Keratinocyte (primary cell): ENCODE measurements at places on chromosomes 3 and 15.

GRCh38 chr15:37009288-37009687 is 91.1 kb downstream of the MEIS2 start:
- no peak for DNase-seq
- H3K36me3 ChIP-seq = no peaks in the 10 kb centered on the region

GRCh38 chr15:38454696-38455090 is 766 bp downstream of the FAM98B start:
- H3K27ac ChIP-seq = peak overlapping the region; percentile 94
- peaks cover 8% of the 10 kb centered on the region for H3K36me3 ChIP-seq
- H3K4me1 ChIP-seq = peaks cover 5% of the 10 kb centered on the region
- H3K4me3 ChIP-seq = peak overlapping the region; percentile 96
- H3K27me3 ChIP-seq = no peaks in the 10 kb centered on the region
- DNase-seq = no peak

DNA sequence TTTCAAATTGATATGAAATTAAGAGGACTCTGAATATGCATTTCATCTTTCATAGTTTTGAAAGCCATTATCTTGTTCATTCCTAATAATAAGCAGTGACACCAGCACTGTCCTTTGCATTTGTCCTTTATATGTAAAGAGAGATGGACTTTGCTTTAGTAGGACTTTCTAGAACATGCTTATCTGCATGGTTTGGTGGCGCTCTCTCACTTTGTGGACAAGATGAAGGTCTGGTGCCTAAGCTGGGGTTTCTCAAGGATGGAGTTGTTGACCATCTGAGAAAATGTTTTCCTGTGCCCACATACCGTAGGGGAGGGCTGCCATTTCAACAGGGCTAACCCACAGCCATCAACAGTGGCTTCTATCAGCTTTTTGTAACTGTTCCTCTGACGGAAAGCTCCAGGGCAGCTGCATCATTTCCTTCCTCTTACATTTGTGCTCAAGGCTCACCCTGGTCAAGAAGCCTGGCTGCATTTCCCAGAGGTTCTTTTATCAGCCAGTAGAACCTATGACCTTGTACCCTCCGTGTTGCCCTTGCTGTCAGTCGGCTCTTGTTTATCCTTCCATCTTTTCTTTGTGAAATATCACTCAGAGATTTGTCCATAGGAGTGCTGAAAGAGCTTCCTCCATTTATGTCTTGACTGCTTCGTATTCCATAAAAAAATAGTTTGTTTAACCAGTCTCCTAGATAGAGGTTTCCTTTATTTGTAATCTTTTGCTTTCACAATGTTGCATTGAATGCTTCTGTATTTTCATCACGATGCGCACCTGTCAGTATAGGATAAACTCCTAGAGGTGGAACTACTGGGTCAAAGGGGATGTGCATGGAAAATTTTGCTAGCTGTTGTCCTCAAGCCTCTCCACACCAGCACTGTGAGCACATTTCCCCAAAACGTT is 44.6 kb downstream of the ABHD2 start:
- H3K4me3 ChIP-seq = no peak overlapping the region
- no peak for DNase-seq
- H3K27me3 ChIP-seq = no peaks in the 10 kb centered on the region
- no peak overlapping the region for H3K27ac ChIP-seq
- H3K36me3 ChIP-seq = peaks cover 2% of the 10 kb centered on the region
- peaks cover 18% of the 10 kb centered on the region for H3K4me1 ChIP-seq

- H3K27ac ChIP-seq = no peak overlapping the region
- H3K4me3 ChIP-seq = no peak overlapping the region
- H3K36me3 ChIP-seq = no peaks in the 10 kb centered on the region
- no peak for DNase-seq
These were observed 58.5 kb upstream of the PPARG start for GRCh38 chr3:12230406-12230805.

GRCh38 chr3:53269888-53270880 is 14.4 kb upstream of the TKT start:
- H3K27me3 ChIP-seq = no peaks in the 10 kb centered on the region
- no peak overlapping the region for H3K4me3 ChIP-seq
- peak; percentile 99 for DNase-seq
- H3K36me3 ChIP-seq = no peaks in the 10 kb centered on the region

- H3K27me3 ChIP-seq = no peaks in the 10 kb centered on the region
- no peak overlapping the region for H3K27ac ChIP-seq
- H3K4me1 ChIP-seq = no peaks in the 10 kb centered on the region
- DNase-seq = no peak
- H3K4me3 ChIP-seq = no peak overlapping the region
These were observed 243.2 kb downstream of the MBNL1 start for GRCh38 chr3:152511904-152512303.

DNA sequence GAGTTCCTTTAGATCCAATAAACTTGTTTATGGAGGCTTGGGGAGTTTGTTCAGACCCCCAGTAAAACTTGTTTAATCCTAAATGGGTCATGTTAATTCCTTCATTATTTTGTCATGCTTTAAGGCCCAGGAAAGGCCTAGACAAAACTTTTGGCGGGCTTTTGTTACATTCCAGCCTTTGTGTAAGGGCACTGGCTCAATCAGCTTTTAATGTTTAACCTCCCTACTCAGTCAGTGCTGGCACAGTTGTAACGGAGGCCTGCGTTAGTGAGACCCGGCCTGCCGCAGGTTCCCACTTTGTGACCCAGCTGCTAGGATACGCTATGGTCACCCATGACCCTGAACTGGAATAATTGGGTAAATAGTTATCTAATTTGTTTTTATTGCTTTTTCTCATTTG is 59.2 kb downstream of the OXSM start:
- no peak overlapping the region for H3K27ac ChIP-seq
- peaks cover 5% of the 10 kb centered on the region for H3K4me1 ChIP-seq
- H3K4me3 ChIP-seq = no peak overlapping the region
- H3K36me3 ChIP-seq = no peaks in the 10 kb centered on the region

DNA sequence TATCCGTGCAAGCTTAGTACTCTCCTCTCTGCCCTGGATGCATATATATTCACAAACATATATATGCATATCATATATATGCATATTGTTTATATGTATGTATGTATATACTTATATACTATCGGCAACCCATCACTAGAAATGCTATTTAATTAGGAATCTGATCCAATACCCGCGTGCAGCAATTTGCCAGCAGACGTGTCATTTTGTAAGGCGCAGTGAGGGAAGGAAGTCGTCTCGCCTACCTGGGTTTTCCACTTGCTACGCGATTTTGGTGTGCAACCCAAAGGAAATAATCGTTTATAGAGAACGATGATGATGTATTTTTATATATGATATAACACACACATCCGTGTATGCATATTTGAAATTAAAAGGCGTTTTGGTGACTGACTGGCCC is 5.6 kb upstream of the FEZF2 start:
- no peaks in the 10 kb centered on the region for H3K36me3 ChIP-seq
- no peak for DNase-seq
- peaks cover 74% of the 10 kb centered on the region for H3K27me3 ChIP-seq
- no peak overlapping the region for H3K4me3 ChIP-seq
- H3K4me1 ChIP-seq = no peaks in the 10 kb centered on the region

- H3K4me1 ChIP-seq = no peaks in the 10 kb centered on the region
- H3K27me3 ChIP-seq = no peaks in the 10 kb centered on the region
- no peak overlapping the region for H3K4me3 ChIP-seq
- DNase-seq = no peak
- H3K27ac ChIP-seq = no peak overlapping the region
These were observed 36.3 kb upstream of the FAM107A start for GRCh38 chr3:58613236-58614132.

- H3K27me3 ChIP-seq = no peaks in the 10 kb centered on the region
- no peak overlapping the region for H3K27ac ChIP-seq
- no peaks in the 10 kb centered on the region for H3K36me3 ChIP-seq
- no peak for DNase-seq
- H3K4me3 ChIP-seq = no peak overlapping the region
- no peaks in the 10 kb centered on the region for H3K4me1 ChIP-seq
These were observed 65.6 kb downstream of the WDR72 start for GRCh38 chr15:53693729-53694475.

DNA sequence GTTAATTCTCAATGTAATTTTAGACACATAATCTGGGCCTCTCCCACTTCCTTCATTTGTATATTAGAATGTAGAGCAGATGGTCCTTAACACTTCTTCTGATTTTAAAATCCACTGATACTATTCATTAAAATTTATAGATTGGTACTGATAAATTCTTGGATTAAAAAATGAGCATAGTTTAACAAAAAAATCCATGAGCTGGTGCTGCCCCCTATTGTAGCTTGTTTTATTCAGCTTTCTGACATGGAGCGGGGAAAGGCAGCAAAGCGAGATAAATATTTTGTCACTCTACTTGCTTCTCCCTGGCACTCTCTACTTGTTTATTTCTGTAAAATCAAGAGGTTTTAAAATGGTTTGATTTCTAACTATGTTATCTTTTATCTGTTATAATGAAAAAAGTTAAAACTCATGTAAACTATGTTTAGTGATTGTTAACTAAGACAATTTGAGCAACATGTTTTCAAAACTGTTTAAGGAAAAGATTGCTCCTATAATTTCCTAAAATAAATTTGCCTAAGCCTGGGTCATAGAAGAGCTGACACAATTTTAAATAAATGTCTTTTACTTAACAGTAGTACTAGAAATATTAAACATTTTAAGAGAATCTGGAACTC is 26.5 kb upstream of the PLOD2 start:
- no peak overlapping the region for H3K4me3 ChIP-seq
- no peak for DNase-seq
- no peaks in the 10 kb centered on the region for H3K36me3 ChIP-seq
- peaks cover 8% of the 10 kb centered on the region for H3K4me1 ChIP-seq
- H3K27ac ChIP-seq = no peak overlapping the region

- DNase-seq = no peak
- H3K4me1 ChIP-seq = no peaks in the 10 kb centered on the region
- no peak overlapping the region for H3K4me3 ChIP-seq
- H3K36me3 ChIP-seq = no peaks in the 10 kb centered on the region
These were observed 313.2 kb downstream of the AGBL1 start for GRCh38 chr15:86392874-86393273.

GRCh38 chr15:64288577-64288976 is 67.4 kb downstream of the CSNK1G1 start:
- no peaks in the 10 kb centered on the region for H3K27me3 ChIP-seq
- no peaks in the 10 kb centered on the region for H3K4me1 ChIP-seq
- no peak overlapping the region for H3K27ac ChIP-seq
- no peak for DNase-seq
- peaks cover 3% of the 10 kb centered on the region for H3K36me3 ChIP-seq
- H3K4me3 ChIP-seq = no peak overlapping the region

DNA sequence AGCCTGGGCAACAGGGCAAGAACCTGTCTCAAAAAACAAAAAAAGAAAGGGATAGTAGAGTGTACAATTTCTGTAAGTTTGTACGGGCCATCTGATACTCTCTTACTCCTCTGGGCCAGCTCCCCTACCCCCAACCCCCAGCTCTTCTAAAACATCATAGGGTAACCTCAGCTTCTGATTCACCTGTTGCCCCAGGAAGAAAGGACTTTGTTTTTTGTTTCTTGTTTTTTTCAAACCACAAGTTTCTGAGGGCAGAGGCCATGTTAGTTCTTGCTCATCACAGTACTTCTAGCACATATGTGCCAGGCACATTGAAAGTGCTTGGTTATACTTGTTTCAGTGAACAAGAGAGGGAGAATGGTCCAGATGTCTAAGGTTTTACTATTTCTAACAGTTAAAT is 20.2 kb downstream of the ATOSA start:
- peaks cover 16% of the 10 kb centered on the region for H3K4me1 ChIP-seq
- H3K36me3 ChIP-seq = peaks cover 3% of the 10 kb centered on the region
- H3K27ac ChIP-seq = no peak overlapping the region
- H3K4me3 ChIP-seq = no peak overlapping the region
- H3K27me3 ChIP-seq = no peaks in the 10 kb centered on the region

GRCh38 chr3:46545818-46546630 is 20.1 kb downstream of the LRRC2 start:
- no peaks in the 10 kb centered on the region for H3K36me3 ChIP-seq
- H3K27me3 ChIP-seq = no peaks in the 10 kb centered on the region
- H3K27ac ChIP-seq = no peak overlapping the region
- no peak for DNase-seq

DNA sequence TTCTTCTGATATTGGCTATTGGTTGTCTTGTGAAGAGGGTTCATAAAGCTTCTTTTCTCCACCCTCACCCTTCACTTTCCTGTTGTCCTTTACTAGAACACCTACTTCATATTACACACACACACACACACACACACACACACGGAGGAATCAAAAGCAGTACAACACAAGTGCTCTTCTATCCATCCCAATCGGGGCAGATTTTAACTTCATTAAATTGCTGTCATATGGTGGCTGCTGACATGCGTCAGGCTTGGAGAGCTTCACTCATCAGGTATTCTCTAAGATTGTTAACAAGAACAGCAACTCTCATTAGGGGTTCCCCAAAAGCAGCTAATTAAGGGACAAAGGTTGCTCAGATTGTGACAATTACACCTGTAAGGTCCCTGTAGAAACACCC is 239.1 kb upstream of the MEIS2 start:
- no peaks in the 10 kb centered on the region for H3K27me3 ChIP-seq
- DNase-seq = no peak
- H3K4me1 ChIP-seq = no peaks in the 10 kb centered on the region
- H3K36me3 ChIP-seq = no peaks in the 10 kb centered on the region
- no peak overlapping the region for H3K4me3 ChIP-seq

GRCh38 chr15:83858820-83859505 is 205.0 kb downstream of the ADAMTSL3 start:
- H3K4me3 ChIP-seq = no peak overlapping the region
- no peak for DNase-seq
- H3K4me1 ChIP-seq = peaks cover 16% of the 10 kb centered on the region
- no peak overlapping the region for H3K27ac ChIP-seq

DNA sequence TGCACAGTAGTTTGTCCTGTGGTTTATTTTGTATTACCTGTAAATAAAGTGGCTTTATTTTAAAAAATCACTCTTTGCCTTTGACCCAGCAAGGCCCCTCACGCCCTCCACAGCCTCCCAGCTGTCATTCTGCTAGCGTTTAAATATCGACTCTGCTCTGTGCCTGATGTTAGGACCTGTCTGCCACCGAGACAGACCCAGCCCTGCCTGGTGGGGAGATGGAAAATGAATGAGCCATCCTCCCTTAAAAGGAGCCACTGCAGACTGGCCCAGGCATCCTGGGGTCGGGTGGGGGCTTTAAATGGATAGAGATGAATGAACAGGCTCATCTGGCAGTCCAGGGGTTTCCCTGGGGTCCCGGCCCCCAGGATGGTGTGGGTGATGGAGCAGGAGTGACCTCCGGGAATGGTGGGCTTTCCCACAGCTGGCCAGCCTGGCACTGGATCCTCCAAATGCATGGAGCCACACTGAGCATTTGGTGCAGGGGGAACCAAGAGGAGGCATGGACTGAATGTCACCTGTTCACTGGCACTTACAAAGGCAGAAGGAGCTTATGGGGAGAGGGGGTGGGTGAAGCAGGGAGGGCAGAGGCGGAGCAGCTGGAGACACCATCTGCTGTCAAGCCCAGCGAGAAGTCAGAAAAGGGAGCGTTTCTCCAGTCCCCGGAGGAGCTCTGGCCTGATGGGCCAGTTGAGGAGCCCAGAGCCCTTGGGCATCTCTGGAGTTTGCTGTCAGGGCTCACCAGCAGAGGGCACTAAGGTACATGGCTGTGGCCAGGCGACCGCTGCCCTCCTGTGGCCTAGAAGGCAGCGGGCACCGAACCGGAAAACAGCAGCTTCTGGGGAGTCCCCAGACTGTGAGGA is 11.9 kb downstream of the GRM2 start:
- no peak overlapping the region for H3K27ac ChIP-seq
- no peak overlapping the region for H3K4me3 ChIP-seq
- H3K4me1 ChIP-seq = no peaks in the 10 kb centered on the region
- no peaks in the 10 kb centered on the region for H3K36me3 ChIP-seq
- H3K27me3 ChIP-seq = no peaks in the 10 kb centered on the region

GRCh38 chr3:116260491-116260890 is 184.8 kb downstream of the LSAMP start:
- no peak for DNase-seq
- no peaks in the 10 kb centered on the region for H3K4me1 ChIP-seq
- H3K36me3 ChIP-seq = no peaks in the 10 kb centered on the region
- H3K27ac ChIP-seq = no peak overlapping the region
- no peak overlapping the region for H3K4me3 ChIP-seq
- H3K27me3 ChIP-seq = no peaks in the 10 kb centered on the region
